ENCODE measurements at places on chromosomes 2 and 18. TPM values are rescaled to one million over a fixed set of nuclear protein-coding genes. Genes with fewer than 3 reads are reported as not detected.

DNA sequence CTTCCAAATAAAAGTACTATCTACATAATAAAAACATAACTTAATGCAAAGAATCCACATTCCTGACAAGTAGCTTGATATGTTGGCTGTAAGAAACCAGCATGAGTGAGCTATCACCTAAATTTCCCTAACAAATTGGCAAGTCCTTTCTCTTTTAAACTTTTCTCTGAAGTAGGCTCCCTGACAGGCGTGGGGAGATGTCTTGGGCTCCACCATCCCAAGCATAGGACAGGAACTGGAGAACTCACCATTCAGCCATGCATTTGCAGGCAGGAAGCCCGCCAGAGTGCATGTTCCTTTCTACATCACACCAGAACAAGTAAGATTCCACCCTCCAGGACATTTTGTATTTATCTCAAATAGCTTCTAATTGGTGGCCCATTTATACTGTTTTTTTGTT lies 921.9 kb upstream of the CELF4 start:
- no peak for DNase-seq

GRCh38 chr2:25089605-25090315 lies 47.9 kb downstream of the EFR3B start:
- DNase-seq: no peak

DNA sequence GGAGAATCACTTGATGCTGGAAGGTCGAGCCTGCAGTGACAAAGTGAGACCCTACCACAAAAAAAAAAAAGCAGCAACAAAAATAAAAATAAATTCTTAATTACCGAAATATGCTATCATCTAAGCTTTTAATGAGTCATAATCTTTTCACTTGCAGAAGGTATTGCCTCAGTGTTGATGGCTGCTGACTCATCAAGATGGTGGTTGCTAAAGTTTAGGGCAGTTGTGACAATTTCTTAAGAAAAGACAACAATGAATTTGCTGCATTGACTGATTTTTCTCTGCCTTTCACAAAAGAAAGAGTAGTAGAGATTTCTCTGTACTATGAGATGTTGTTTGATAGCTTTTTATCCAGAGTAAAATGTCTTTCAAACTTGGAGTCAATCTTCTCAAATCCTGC lies 1809.0 kb downstream of the SUCLG1 start:
- DNase-seq: peak; percentile 33

DNA sequence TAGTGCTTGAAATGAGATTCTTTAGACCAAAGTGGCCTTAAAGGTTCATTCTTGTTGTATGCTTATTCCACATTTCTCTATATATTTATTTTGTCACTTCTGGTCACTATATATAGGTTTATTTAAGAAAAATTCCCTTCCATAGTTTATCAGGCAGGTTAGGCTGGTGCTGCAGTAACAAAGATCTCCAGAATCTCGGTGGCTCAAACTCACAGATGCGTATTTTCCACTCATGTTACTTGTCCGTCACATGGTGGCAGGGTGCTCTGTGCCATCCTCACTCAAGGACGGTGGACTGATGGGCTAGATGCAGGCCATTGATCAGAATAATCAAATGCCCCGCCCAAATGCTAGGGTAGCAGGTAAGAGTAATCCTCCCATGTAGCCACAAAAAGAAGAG lies 19.8 kb downstream of the SPTBN1 start:
- DNase-seq: no peak

- no peak for DNase-seq
Measured at GRCh38 chr2:119308793-119309330, 57.8 kb downstream of the C2orf76 start.

GRCh38 chr2:219537657-219538488 lies 5.7 kb downstream of the CHPF start:
- DNase-seq: peak; percentile 25

- no peak for DNase-seq
Measured at GRCh38 chr2:27501042-27501441, 4.4 kb downstream of the GCKR start.

- DNase-seq: no peak
Measured at GRCh38 chr2:29222381-29223179, 107.4 kb downstream of the CLIP4 start.

DNA sequence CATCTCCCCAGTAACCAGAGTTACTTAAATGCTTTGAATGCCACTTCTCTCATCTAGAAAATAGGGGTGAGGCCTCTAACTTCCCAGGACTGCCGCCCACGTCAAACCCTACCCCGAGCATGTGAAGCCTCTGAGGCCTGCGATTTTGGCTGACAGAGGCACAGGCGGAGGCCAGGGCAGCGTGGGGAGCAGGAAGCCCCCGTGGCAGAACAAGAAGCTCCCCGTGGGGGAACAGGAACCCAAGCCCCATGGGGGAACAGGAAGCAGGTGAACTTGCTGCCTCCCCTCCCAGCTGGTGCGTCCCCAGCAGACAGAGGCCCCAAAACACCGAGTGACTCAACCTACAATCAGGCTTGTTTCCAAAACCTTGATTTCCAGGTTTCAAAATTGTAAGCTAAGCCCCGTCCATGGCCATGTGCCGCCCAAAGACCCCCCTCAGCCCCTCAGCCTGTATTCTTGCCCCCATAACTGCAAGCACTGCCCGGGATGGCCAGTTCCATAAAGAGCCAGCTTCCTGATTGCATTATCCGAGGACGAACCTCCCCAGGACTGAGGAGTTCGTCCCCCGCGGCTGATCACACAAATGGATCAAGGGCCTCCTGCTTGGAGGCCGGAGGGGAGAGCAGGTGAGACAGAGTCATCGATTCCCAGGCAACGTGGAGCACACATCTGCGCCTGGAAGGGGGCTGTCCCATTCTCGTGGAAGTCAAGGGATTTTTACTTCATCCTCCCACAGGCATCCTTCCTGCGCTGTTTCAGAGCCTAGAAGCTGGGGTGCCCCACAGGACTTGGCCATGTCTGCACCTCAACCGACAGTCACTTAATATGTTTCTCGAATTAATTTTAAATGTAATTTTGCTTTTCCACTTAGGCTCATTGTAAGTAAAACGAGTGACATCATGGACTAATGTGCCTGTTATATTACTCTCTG lies 36.3 kb upstream of the CTDP1 start:
- DNase-seq: no peak

GRCh38 chr2:209463226-209463625 lies 39.4 kb downstream of the MAP2 start:
- no peak for DNase-seq

- no peak for DNase-seq
Measured at GRCh38 chr2:71856773-71857525, 290.7 kb downstream of the CYP26B1 start.

GRCh38 chr2:227007940-227008339 lies 156.1 kb downstream of the COL4A4 start:
- no peak for DNase-seq

- DNase-seq: no peak
Measured at GRCh38 chr2:136191041-136191440, 73.1 kb upstream of the CXCR4 start.

DNA sequence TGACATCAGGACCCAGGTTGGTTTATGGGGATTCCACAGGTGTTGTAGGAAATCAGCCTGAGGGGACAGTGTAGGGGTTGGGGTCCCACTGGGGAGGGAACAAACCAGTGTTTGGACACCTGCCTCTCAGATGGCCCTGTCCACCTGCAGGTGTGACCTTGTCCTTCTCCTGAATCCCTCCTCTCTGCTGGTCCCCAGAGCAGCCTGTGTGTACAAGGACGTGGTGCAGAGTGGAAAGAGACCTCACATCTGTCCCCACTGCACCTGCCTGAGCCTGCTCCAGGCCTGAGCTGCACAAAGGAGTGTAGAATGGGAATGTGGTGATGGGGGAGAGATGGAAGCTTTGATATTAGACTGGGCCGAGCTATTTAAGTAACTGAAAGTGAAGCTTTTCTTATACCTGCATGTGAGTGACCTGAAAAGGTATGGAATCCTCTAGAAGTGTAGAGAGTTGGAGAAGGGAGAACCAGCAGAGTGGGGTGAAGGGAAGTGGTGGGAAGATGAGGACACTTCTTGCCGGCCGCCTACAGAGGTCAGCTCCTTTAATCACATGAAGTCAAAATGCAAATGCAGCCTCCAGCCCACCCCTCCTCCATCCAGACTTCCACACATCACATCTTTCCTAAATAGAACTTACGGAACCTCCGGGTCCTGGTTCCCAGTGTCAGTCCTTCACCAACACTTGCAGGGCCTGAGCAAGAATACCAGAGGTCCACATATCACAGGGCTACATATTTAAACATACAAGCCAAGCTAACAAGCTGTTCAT lies 89.3 kb upstream of the SMAD2 start:
- no peak for DNase-seq

GRCh38 chr2:199148076-199148845 lies 309.5 kb downstream of the SATB2 start:
- no peak for DNase-seq

DNA sequence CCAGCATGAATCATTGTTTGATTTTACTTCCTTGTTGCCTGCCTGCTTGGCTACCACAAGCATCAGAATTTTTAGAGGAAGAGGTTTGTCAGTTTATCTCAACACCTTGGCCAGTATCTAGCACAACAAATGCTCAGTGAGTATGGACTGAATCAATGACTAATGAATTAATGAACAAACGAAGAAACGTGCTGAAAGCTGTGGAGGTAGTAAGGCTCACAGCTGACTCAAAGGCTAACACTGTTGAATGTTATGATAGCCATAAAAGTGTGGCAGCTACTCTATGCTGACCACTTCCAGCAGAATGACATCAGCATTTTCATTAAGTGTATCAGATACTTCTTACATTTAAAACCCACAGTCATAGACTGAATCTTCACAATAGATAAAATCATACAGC lies 543.4 kb downstream of the IRS1 start:
- DNase-seq: peak; percentile 83

DNA sequence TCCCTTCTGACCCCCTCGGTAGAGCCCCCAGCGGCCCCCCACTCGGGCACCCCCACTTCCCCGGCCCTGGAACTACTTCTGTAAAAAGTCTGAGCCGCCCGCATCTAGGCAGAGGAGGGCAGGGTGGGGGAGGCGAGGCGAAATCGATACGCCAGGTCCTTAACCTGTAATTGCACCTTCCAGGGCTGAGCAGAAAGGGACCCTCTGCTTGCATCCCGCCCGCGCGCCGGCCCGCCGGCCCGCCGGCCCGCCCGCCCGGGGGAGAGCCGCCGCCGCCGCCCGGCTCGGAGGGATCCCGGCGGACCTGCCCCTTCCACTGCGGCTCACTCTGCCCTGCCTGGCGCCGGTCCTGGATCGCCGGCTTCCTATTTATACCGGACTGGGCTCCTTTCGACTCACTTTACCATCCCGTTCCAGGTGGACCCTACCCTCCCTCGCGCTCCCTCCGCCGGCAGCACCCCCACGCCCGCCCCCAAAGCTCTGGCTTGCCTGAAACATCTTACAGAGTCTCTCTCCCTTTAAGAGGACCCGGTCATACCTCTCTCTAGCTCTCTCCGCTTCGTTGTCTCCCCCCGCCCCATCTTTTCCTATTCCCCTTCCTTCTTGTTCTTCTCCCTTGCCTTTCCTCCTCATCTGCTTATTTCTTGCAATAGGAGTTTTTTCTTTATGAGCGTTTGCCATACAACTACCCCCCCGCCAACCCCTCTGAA lies 797 bp downstream of the KLHL14 start:
- DNase-seq: no peak

GRCh38 chr2:165361514-165361913 lies 108.0 kb upstream of the CSRNP3 start:
- peak; percentile 10 for DNase-seq

DNA sequence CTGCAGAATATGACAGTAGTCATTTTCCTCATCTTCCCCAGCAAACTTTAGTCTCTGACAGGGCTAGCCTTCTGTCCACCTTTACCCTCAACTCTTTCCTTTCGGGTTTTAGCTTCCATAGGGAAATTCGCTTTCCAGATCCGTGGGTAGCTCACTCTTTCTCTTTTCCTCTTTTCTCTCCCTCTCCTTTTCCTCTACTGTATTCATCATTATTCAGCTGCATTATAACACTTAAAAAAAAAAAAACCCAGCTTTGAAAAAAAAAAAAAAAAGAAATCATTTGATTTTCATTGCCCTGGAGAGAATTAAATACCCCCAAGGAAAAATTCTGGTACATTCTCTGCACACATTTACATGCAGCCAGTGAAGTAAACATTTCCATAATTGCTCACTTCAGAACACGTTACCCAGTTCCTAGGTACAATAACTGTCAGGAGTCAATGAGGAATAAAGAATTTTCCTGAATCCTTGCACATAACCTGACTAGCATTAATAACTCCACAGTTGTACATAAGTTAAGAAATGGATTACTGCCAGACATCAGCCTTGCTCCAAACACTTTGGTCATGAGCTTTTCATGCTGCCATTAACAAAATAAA lies 63.5 kb downstream of the ZNF521 start:
- no peak for DNase-seq

- DNase-seq: no peak
Measured at GRCh38 chr2:241863536-241863954, 4.9 kb upstream of the PDCD1 start.

DNA sequence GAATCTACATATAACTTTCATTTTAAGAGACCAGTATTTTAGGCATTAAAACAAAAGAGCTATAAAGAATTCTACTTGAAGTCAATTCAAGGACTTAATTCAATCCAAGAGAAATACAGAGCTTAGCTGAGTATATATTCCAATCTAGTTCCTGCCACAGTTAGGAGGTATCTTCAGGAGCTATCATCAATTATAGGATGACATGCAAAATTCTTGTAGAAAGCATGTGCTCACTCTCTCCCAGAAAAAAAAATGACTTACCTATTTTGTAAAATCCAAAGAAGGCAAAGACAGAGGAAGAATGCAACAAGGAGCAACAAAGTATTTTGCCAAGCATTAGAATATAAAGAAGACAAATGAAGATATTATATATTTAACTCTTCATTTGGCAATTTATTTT lies 31.8 kb upstream of the CFAP36 start:
- no peak for DNase-seq

GRCh38 chr2:1653956-1654695 lies 90.2 kb downstream of the PXDN start:
- peak; percentile 86 for DNase-seq

DNA sequence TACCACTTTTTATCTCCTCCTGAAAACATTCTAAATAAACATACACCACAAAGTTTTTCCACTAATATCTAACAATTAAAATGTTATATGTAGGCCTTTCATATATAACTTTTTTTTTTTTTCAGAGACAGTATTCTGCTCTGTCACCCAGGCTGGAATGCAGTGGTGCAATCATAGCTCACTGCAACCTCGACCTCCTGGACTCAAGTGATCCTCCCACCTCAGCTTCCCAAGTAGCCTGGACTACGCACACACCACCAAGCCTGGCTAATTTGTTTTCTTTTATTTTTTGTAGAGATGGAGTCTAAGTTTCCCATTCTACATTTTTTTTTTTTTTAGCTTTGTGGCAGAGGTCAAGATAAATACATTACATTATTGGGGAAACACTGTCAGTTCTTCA lies 1612.6 kb upstream of the NXPH2 start:
- DNase-seq: peak; percentile 18

Gene AQP12A
- total RNA-seq: not detected

Gene CXCR4
- under 0.01 TPM for total RNA-seq

Gene SCYGR3
- not detected for total RNA-seq

Gene CBLN2
- total RNA-seq: not detected

Gene ZNF385B
- not detected for total RNA-seq

Gene PFN4
- 1.5 TPM for total RNA-seq

Gene CCDC121
- total RNA-seq: 2.0 TPM

Gene TP53I3
- total RNA-seq: 47.3 TPM

Gene CTLA4
- not detected for total RNA-seq

Gene FTCDNL1
- 3.6 TPM for total RNA-seq

Gene REL
- total RNA-seq: 2.3 TPM

Gene UGT1A10
- total RNA-seq: not detected

Gene SPDYA
- 0.77 TPM for total RNA-seq

Gene MALL
- 3.1 TPM for total RNA-seq

Gene FOXI3
- total RNA-seq: not detected

Gene CCL20
- total RNA-seq: not detected

Gene KCNG3
- total RNA-seq: under 0.01 TPM

All from fibroblast of lung (primary cell).